Stimulated activated CD8-positive, alpha-beta memory T cell treated with anti-CD3 and anti-CD28 coated beads, Interleukin-4, amount 100 ng/mL, for 1 hour (primary cell): ENCODE measurements at places on chromosomes 12 and 14.

GRCh38 chr14:22500954-22501726 lies 87.9 kb downstream of the DAD1 start:
- no peak for DNase-seq

GRCh38 chr14:83556065-83556464 lies 1973.9 kb upstream of the FLRT2 start:
- no peak for DNase-seq

DNA sequence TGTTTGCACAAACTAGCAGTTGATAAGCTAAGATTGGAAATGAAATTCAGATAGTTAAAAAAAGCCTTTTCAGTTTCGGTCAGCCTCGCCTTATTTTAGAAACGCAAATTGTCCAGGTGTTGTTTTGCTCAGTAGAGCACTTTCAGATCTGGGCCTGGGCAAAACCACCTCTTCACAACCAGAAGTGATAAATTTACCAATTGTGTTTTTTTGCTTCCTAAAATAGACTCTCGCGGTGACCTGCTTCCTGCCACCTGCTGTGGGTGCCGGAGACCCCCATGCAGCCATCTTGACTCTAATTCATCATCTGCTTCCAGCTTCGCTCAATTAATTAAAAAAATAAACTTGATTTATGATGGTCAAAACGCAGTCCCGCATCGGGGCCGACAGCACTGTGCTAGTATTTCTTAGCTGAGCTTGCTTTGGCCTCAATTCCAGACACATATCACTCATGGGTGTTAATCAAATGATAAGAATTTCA lies 335.6 kb downstream of the TMEM121 start:
- no peak for DNase-seq

- no peak for DNase-seq
Measured at GRCh38 chr12:27101290-27101689, 18.9 kb upstream of the C12orf71 start.

- DNase-seq: no peak
Measured at GRCh38 chr12:107027636-107028053, 40.7 kb upstream of the MTERF2 start.

GRCh38 chr12:111438481-111438880 lies 32.8 kb downstream of the SH2B3 start:
- DNase-seq: no peak

DNA sequence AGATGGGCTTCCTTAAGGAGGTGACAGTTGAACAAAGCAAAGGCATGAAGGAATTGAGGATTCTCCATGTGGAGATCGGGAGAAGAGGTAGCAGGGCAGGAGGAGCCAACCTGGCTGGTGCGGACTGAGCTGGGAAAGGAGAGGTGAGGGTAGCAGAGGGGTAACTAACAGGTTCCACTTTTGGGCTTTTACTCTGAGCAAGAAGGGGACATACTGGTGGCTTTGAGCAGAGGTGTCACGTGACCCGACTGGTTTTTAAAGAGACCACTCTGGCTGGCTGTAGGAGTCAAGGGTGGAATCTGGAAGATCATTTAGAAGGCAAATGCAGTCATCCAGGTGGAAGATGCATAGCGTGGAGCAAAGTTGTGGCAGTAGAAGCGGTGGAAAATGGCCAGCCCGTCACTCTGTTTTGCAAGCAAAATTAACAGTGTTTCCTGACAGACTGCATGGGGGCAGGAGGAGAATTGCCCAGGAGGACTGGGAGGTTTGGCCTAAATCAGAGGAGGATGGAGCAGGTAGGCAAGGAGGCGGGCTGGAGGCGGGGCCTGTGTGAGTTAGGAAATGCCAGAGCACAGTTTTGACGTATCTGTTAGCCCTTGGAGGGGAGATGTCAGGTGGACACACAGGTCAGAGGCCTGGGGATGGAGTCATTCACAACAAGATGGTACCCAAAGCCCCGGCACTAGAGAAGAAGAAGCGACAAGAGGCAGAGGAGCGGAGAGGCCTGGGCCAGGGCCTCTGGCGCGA lies 156.3 kb upstream of the FKBP4 start:
- no peak for DNase-seq

DNA sequence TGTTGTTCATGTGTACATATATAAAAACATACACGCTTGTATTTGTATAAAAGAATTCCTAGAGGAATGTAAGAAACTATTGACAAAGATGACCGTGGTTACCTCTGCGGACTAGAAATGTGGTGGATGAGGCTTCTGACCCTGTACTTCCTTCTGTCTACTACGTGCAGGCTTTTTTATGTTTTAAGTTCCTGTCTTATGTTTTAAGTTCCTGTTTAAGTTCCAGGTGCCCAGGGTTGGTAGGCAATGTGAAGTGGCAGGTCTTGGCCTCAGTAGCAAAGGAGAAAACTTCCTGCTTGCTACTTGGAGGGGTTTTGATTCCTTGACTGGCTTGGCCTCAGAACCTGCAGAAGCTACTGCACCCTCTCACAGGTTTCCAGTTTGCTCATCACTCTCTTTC lies 11.6 kb downstream of the POMT2 start:
- no peak for DNase-seq

DNA sequence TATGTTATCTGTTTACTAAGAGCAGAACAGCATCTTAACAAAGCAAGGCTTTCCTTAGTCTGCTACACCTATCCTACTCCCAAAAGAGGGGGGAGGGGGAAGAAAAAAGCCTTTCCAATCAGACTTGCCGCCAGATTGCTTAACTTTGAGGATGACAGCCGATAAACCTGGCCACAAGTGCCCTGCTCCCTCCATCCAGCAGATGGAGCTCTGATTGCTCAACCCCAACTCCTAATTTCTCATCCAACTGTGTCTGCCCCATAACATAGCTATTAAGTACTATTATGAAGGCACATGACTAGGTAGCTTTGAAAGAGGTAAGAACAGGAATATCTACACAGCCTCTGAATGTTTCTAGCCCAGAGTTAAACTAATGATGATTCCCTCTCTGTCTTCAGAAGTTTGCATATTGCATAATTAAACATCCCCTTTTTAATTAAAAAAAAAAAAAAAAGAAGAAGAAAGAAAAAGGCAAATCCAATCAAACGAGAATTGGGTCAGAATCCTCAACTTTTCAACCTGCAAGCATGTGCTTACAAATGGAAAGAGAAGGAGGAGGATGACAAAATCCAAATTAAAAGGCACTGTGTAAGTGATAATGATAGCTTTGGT lies 247.4 kb downstream of the GALC start:
- no peak for DNase-seq

- DNase-seq: no peak
Measured at GRCh38 chr14:89720076-89720687, 234.3 kb downstream of the EFCAB11 start.

DNA sequence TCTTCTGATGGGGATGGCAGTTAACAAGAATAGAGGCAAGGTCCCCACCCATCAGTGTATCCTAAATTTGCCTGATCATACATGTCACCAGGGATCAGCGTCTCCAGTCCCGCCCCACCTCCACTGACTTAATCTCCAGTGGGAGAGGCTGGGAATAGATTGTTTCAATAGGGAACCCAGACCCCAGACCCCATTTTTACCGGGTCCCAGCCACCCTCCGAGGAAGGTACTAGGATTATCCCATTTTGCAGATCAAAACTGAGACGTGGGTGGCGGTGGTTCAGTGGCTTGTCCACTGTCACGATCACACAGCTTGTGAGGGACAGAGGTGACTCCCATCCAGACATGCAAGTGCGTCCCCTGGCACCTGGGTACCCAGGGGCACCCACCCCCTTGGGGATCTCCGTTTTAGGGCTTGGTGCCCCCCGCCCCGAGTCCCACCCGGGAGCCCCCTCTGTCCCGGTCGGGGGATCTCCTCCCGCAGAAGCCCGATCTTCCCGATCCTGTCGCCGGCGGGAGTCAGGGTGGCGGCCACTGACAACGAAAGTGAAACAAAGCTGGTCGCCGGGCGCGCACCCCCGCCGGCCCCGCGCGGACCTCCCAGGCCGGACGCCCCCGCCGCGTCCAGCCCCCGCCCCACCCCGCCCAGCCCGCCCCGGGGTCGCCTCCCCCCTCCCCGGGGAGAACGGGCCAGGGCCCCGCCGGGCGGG lies 523 bp downstream of the WSB2 start:
- no peak for DNase-seq

DNA sequence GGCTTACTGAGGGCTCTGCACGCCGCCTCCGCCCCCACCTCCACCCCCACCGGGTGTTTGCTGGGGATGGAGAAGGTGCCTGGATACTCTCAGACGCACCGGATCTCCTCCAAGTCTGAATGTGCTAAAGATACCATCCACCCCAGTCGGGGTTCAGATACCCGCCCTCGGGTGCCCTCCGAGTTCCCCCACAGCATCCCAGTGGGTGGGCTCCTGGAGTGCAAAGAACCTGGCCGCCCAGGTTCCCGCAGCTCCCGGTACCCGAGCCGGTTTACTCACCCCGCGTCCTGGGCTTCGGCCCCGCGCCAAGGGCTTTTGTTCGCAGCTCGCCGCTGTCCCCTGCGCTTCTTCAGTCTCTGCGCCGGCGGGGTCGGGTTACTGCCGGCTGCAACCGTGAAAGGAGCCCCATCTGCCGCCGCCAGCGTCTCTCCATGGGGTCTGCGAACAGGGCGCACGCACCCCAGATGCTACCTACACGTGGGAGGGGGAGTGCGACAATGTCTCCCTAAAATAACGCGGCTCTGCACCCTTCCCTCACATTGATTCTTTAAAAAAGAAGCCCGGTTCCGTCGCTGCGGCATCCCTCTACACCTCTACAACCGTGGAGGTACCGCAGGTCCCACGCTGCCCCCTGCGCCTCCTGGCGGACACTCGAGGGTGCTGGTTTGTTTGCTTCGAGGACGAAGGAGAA lies at the start of gene CCDC177:
CCDC177 (minus strand) TSS at position 609 of the 691 bp plus-strand sequence. CDS start 1,249 bp downstream, outside the sequence.
- peak; percentile 44 for DNase-seq

GRCh38 chr14:25090716-25091454 lies 40.9 kb upstream of the STXBP6 start:
- no peak for DNase-seq

GRCh38 chr14:95332641-95333040 lies 12.9 kb upstream of the CLMN start:
- DNase-seq: no peak

- no peak for DNase-seq
Measured at GRCh38 chr12:19431407-19432308, 7.6 kb upstream of the AEBP2 start.

- no peak for DNase-seq
Measured at GRCh38 chr14:66698503-66698902, 190.6 kb downstream of the GPHN start.

DNA sequence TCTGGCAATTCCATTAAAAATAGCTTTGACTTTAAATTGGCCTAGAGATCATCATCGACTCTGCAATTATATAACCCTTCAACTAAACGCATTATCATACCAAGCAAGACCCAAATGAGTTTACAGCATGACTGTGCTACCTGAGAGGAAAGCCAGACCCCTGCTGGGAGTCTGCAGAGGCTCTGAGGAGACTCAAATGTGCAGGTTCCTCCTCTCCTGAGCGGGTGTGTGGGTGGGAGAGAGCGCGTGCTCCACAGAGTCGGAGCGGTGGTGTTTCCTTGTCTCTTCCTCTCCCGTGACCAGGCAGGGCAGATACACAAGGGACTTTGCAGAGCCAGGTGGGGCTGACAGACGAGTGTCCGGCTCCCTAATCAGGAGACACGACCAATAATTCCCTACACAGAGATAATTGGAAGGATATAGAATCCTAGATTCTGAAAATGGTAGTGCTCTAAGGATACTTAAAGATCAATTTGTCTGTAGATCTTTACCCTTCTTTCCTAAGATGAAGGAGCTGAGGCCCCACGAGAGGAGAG lies 74.1 kb downstream of the SLC8A3 start:
- no peak for DNase-seq

DNA sequence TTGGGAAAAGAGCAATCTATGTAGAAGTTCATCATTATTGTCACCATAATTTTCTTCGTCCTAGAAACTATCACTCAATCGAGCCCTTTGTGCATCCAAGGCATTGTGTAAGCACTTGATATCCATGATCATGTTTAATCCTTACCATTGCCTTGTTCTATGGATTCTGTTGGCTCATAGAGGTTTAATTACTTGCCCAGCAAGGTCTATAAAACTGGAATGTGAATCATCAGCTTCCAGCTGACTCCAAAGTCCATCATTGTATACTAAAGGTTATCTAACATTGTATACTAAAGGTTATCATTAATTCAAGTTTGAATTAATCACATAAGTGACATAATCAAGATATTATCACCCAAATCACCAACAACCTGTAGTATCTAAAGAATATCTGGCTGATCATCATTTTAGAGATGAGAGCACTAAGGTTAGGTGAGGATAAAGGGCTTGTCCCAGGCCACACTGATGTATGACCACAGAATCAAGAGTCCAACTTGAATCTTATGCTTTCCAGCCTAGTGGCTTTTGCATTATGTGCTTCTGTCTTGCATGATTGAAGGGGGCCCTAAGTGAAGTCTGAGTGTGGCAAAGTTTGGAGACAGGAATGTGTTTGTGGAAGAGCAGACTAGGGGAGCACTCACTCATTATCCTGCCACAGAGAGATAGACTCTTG lies 188.1 kb downstream of the ANO4 start:
- no peak for DNase-seq

- no peak for DNase-seq
Measured at GRCh38 chr12:18139989-18140596, 50.1 kb upstream of the RERGL start.

GRCh38 chr14:56268673-56269072 lies 150.5 kb downstream of the PELI2 start:
- no peak for DNase-seq

DNA sequence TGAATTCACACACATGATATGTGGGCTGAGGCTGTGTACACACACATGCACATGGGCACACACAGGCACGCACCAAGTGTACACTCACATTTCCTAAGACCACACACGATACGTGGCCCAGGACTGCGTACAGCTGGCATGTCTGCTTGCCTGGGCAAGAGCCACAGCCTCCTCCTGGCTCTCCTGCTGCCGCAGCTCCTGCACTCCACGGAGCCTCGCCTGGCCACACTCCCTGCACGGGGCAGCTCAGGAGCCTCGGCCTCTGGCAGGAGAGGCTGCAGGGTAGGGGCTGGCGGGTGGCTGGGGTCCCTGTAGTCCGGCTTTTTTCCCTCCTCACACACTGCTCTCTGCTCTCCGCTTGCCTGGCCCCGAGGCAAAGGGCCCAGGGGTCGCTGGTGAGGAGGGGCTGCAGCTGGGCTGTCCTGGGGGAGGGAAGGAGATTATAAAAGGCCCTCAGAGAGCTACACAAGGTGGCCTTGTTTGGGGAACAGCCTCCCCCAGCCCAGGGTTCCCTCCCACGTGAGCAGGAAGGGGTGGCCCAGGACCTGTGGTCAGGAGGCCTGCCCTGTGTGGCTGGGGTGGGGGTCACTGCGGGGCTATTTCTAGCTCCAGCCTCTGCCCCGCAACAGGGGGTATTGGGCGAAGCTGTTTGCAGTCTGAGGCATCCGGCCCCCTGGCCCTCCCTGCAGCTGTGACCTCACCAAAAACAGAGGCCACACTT lies 89.0 kb upstream of the SFSWAP start:
- no peak for DNase-seq

DNA sequence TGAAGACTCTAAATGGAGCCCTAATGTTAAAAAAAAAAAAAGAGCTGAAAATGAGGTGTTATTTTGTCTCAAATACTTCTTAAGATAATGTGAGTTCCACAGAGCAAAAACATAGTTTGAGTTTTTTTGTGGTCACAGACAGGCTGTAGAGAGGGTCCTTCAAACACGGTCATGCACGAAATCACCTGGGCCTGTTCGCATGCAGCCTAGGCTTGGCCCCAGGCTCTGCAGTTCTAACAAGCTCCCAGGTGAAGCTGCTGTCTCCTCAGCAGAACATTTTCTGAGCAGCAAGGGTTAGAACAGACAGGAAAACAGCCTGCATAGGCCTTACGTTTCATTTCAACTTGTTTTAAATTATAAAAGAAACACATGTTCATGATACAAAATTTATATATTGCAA lies 65.4 kb upstream of the TBPL2 start:
- DNase-seq: no peak
